ENCODE measurements at places on chromosomes 12 and 14.

DNA sequence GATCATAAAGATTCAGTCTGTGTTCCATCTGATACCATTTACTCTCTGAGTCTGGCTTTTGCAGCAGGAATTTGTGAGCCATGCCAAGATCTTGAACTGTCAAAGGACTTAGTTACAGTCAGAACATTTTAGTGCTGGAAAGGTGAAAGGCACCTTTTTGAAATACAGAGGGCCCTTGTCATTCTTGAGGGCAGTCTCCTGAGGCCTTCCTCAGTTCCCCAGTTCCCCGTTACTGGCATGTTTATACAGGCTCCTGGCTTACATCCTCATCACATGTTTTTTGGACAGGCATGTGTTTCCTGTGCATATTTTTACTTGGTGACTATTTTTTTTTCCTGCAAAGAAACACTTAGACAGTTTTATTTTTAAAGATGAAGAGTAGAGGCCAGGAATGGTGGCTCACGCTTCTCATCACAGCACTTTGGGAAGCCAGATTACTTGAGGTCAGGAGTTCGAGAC, 21.0 kb downstream of the CFAP54 start:
- DNase-seq, result no peak

DNA sequence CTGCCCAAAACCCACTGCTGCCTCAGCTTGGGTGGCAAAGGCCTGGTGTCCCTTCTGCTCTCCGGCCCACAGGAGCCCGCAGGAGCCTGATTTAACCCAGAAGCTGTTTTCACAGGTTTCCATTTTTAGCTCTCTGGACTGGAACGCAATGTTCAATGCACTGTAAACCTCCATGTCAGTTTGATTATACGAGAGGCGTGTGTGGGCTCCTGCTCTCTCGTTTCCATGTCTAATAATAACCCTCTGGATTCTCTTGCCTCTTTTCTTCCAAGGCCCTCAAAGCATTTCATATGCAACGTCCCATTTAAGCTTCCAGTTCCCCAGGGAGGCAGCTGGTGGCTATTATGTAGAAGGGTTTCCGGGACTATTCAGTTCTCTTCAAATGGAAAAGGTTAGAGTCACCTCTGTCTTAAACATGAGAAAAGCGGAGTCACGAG, 161.1 kb downstream of the SUDS3 start:
- DNase-seq, result no peak

DNA sequence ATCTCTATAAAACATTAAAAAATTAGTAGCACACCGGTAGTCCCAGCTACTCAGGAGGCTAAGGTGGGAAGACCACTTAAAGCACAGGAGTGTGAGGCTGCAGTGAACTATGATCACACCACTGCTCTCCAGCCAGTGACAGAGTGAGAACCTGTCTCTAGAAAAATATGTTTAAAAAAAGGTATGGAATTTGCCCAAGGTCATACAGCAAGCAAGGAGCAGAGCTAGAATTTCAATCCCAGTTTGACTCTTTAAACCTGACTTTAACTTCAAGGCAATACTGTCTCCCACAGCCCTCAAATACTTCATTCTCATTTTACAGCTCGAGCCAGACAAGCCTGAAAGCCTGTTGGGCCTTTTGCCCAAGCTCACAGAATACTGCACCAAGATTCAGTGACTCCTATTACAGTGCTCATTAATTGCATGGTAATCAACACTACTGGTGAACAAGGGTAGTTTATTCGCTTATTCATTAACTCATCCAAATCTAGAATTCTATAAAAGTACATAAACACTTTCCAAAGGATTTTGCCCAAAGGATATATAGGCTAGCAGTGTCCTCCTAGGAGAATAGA, 8.0 kb downstream of the HECTD4 start:
- no peak for DNase-seq

- no peak for DNase-seq
These were observed 10.3 kb downstream of the PLEKHG3 start for GRCh38 chr14:64714432-64715025.

- DNase-seq, result no peak
These were observed 129.4 kb downstream of the SMOC1 start for GRCh38 chr14:70008284-70009262.
